Left colon (tissue), 2 donors: ENCODE measurements at places on chromosomes 7 and 10. TPM values are rescaled to one million over a fixed set of nuclear protein-coding genes. Genes with fewer than 3 reads are reported as not detected.

DNA sequence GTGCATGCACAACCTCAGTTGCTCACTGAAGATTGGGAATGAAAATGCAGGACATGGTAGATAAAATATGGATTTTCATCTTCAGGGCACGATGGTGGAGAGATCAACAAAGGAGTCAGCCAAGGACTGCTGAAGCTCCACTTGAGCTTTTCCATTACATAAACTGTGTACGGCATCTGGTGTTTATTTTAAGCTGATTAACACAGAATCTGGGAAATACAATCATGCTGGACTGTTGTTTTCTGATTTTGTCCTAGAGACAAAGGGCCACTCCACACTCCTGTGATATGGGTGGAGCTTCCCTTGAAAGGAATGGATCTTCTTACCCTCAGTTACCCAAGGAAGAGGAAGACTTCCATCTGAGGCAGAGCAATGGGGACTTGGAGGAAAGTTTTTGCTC, 120.6 kb downstream of the SAMD9 start:
- DNase-seq = no peak

- no peak for DNase-seq
Measured at GRCh38 chr7:33998476-33998875, 93.1 kb downstream of the BMPER start.

DNA sequence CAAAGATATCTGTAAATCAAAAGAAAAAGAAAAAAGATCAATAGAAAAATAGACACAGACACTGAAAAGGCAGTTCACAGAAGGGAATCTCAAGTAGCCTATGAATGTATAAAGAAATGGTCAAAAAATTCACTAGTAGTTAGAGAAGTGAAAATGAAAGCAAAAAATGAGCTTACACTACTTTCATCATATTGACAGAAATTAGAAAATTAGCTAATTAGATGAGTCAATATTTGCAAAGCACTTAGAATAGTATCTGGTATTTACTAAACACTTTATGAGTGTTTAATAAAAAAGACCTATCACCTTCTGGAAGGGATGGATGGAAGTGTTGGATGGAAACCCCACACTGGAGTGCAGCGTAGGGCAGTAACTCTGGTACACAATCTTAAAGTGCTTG, 1.7 kb upstream of the CFAP58 start:
- DNase-seq = no peak

GRCh38 chr7:80087051-80087770, 47.4 kb upstream of the GNAI1 start:
- no peak for DNase-seq

HABP2 gene
- total RNA-seq = not detected

- DNase-seq = no peak
Measured at GRCh38 chr10:109247814-109248213, 675.5 kb downstream of the XPNPEP1 start.

LRRC18 gene
- not detected for total RNA-seq

FAM24B gene
- 4.1 TPM for total RNA-seq

GRCh38 chr7:105580022-105580740, 1.1 kb downstream of the EFCAB10 start:
- no peak for DNase-seq

PLXNA4 gene
- 1.1 TPM for total RNA-seq

DNA sequence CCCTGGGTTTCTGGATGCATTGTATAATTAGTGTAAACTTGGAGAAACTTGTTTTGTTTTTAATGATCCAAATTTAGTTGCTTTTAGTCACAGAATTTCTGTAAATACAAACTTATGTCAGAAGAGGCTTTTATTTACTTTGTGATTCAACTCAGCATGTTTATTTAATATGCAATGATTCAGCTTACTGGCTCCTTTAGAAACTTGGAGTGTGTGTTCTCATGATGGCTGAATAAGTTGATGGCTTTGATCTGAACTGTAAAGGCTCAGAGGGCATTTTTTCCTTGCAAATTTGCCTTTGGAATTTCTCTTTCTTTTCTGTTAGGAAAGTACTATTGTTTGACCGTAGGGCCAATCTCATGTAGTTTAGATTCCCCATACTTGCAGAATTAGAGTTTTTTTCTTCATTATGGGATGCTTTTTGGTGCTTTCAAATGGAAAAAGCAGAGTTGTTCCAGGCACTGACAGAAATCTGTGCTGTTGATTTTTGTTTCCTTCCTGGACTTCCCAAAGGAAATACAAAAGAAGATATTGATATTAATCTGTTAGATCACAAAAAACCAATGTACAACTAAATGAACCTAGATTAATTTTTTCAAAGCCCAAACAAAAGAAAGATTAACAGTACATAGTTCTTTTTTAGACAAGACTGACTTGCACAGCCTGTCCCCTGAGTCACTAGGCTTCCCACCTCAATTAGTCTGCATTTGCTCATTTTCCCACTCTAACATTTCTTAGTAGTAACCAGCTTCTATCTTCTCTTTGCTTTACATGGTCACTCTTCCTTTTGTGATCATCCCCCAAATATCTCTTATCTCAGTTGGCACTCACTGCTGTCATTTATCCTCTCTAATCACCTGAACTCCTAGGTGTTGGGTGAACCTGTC, 96.8 kb upstream of the AGR3 start:
- no peak for DNase-seq

NEUROG3 gene
- total RNA-seq = 0.81 TPM

RPEL1 gene
- not detected for total RNA-seq

GRCh38 chr7:47385536-47386125, 196.3 kb downstream of the TNS3 start:
- DNase-seq = peak; percentile 22
